ENCODE measurements at places on chromosomes 6 and 20. TPM values are rescaled to one million over a fixed set of nuclear protein-coding genes. Genes with fewer than 3 reads are reported as not detected.

The ADAM33 gene
- polyA plus RNA-seq, result 10.6 TPM

DNA sequence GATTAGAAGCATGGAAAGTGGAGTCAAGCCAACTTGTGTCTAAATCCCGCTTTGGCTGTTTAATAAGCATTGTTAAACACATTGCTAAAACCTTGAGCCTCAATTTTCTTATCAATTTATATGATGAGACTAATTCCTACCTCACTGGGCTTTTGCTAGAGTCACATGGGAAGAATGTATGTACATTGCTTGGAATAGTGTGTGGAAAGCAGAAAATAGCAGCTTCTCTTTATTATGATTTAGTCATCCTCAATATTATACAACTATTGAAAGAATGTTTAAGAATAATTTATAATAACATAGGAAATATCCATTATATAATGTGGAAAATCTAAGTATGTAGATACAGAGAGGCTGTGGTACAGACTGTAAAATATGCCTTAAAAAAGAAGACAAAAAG, 313.0 kb upstream of the CDYL start:
- DNase-seq, result no peak

The ZNF311 gene
- 5.9 TPM for polyA plus RNA-seq

The ZBP1 gene
- 0.11 TPM for polyA plus RNA-seq

- no peak for DNase-seq
These were observed 13.8 kb upstream of the DDR1 start for GRCh38 chr6:30870546-30870945.

The KCNG1 gene
- polyA plus RNA-seq, result 1.3 TPM

The LAMA4 gene
- 219 TPM for polyA plus RNA-seq

The SLC22A16 gene
- 0.15 TPM for polyA plus RNA-seq

Measured in left lung (tissue), 14 donors.